Fibroblast of the aortic adventitia (primary cell): ENCODE measurements at places on chromosomes 11 and 22. TPM values are rescaled to one million over a fixed set of nuclear protein-coding genes. Genes with fewer than 3 reads are reported as not detected.

GRCh38 chr11:81744336-81745116 is 989.1 kb downstream of the FAM181B start:
- no peak for DNase-seq

Gene SBF2
- total RNA-seq: 47.1 and 65.3 TPM in 2 replicates

Gene FAT3
- 1.7 and 2.2 TPM in 2 replicates for total RNA-seq

GRCh38 chr11:63747011-63747410 is 21.6 kb downstream of the ZFTA start:
- no peak for DNase-seq

DNA sequence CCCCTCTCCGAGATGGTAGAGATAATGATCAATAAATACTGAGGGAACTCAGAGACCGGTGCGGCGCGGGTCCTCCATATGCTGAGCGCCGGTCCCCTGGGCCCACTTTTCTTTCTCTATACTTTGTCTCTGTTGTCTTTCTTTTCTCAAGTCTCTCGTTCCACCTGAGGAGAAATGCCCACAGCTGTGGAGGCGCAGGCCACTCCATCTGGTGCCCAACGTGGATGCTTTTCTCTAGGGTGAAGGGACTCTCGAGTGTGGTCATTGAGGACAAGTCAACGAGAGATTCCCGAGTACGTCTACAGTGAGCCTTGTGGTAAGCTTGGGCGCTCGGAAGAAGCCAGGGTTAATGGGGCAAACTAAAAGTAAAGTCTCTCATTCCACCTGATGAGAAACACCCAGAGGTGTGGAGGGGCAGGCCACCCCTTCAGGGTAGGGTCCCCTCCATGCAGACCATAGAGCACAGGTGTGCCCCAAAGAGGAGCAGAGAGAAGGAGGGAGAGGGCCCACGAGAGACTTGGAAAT is 43.2 kb downstream of the IGLL1 start:
- DNase-seq: no peak

DNA sequence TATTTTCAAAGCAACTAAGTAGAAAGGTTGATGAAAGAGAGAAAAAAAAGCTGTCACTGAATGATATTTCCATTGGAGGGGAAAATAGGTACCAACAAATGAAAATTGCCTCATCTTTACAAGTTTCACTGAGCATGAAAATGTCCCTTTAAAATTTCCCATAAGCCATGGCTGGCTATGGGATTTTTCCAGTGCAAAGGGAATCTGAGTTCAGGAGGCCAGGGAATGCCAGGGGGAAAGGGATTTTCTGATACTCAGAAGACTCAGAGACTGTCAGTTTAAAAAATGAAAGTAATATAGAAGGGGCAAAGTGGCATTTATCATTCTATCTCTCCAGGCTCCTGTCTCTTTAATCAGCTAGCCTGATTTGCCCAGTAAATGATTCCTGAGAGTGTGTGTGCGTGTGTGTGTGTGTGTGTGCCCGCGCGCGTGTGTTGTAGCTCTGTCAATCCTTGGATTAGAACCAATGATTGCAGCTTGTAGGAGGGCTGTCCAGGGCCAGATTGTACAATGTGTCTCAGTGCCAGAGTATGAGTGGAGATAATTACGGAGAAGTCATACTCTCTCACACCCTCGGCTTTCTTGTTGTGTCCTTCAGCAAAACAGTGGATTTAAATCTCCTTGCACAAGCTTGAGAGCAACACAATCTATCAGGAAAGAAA is at the start of gene NTM:
TSS of gene NTM (plus strand) at position 526 of the 662 bp plus-strand sequence.
- DNase-seq: peak; percentile 35

GRCh38 chr11:74493791-74494630 is 487 bp upstream of the LIPT2 start:
- peak; percentile 30 for DNase-seq

Gene DEFB108B
- total RNA-seq: not detected in 2 replicates

DNA sequence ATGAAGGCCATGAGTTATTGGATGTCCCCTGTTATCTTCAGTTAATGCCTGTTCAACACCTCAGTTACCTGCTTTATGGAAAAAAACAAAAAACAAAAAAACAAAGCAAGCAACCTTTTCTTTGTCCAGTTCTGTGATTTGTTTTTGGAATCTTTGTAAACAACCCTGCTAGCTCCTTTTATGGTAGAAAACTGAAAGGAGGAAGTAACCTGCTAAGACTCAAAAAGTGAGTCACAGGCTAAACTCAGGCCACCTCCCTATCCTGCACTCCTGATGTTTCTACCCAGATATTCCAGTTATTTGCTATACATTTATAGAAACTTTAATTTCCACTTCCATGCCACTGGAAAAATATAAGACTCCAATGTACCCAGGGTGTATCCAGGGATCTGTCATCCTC is 20.6 kb upstream of the TLCD5 start:
- peak; percentile 27 for DNase-seq

GRCh38 chr11:122746050-122746478 is 90.5 kb downstream of the UBASH3B start:
- DNase-seq: no peak

- no peak for DNase-seq
Observed at GRCh38 chr11:16610738-16611388, 127.6 kb upstream of the C11orf58 start.

Gene OR5P2
- not detected in 2 replicates for total RNA-seq

DNA sequence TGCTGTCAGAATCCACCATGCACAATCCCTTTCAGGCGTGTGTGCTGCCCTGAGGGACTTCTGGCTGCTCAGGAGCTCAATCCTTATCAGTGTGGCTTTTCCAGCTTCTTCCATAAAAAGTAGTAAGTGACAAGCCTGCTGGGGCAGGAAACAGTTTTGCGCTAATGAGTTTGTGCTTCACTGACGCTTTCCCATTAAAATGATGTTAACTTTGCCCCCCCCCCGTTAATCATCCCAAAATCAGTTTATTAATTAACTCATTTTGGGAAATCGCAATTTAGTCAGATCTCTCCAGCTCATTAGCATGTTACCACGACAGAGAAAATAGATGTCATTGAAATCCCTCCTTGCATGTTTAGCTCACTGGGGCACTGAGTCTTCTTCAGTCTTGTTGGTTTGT is 186.5 kb upstream of the TENM4 start:
- DNase-seq: no peak

DNA sequence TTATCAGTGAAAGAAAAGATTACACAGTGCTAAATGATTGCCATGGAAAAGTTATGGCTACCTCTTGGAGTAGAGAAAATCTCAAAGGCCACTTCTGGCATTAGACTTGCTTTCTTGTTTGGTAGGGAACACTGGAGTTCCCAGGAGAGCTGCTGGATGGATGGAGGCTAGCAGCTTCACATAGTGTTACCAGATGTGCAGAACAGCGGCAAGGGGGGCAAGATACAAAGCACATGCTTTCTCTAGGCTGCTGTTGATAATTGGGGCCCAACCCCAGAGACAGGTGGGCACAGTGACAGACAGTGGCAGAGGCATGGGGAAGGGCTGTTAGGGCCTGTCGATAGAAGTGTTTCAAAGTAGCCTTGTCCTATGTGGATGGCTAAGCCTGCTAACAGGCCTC is 94.9 kb downstream of the DBX1 start:
- no peak for DNase-seq

DNA sequence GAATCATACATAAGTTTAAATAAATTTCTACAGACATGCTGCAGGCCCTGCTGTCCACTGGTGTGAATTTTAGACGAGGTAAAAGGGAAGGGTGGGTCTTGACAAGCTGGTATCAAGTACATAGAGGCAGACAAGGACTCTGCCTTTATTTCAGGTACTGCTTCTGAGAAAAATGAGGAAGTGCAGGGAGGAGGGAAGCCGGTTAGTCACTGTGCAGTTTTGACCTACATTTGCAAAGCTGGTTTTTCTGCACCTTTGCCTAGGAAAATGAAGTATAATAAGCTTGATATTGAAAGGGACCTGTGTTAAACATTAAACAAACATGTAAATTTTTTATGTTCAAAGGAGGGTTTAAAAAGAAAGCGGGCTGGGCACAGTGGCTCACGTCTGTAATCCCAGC is 24.6 kb downstream of the TMEM45B start:
- no peak for DNase-seq

Gene LMNTD2
- 0.36 TPM in 1 of 2 replicates, not detected in the other for total RNA-seq

DNA sequence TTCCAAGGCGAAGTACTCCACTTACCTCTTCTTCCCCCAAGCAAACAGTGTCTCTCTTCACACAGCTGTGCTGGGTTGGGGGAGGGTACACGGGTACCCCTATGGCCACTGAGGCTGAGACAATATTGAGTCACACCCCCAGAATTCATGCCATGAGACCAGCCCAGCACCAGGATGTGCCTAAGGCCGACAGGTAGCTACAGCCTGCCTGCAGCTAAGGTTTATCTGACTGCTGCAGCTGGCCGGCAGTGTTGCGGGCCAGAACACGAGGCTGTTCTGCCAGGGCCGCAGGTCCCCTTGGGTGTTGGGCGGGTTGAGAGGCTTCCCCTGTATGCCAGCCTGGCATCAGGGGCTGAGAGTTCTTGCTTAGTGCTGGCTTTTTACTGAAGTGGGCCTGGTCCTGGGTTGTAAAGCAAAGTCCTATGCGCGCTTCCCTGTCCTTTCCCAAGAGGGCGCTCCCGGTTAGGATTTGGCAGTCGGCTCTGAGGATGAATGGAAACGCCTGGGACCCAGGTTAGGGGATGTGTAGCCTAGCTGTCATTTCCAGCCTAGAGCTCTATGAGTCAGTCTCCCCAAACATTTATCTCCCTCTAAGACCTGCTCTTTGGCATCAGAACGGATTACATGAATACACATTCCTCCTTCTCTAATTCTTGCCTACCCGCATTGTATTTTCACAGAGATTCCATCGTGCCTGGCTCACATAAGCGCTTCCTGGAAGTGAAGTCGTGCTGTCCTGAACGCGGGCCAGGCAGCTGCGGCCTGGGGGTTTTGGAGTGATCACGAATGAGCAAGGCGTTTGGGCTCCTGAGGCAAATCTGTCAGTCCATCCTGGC is 7.1 kb downstream of the USP18 start:
- DNase-seq: peak; percentile 85

DNA sequence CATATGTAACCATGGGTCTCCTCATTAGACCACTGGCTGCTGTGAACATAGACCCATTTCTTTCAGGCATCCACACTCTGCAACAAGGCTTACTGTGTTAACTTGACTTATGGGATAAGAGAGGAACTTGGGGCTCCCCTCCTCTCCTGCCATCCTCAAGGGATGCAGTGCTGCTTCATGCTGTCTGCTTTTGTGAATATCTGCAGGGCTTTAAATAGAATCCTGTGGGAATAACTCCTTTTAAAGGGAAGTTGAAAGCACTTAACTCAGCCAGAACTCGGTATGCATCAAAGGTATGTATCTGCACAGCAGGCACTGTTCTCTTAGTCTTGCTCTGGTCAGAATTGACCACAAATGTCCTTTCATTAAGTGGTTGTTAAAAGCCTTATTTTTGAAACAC is 222.5 kb upstream of the KIRREL3 start:
- DNase-seq: no peak

GRCh38 chr11:106917973-106918372 is 100.3 kb downstream of the GUCY1A2 start:
- peak; percentile 20 for DNase-seq

GRCh38 chr22:49972163-49973017 is 11.8 kb downstream of the PIM3 start:
- DNase-seq: no peak

DNA sequence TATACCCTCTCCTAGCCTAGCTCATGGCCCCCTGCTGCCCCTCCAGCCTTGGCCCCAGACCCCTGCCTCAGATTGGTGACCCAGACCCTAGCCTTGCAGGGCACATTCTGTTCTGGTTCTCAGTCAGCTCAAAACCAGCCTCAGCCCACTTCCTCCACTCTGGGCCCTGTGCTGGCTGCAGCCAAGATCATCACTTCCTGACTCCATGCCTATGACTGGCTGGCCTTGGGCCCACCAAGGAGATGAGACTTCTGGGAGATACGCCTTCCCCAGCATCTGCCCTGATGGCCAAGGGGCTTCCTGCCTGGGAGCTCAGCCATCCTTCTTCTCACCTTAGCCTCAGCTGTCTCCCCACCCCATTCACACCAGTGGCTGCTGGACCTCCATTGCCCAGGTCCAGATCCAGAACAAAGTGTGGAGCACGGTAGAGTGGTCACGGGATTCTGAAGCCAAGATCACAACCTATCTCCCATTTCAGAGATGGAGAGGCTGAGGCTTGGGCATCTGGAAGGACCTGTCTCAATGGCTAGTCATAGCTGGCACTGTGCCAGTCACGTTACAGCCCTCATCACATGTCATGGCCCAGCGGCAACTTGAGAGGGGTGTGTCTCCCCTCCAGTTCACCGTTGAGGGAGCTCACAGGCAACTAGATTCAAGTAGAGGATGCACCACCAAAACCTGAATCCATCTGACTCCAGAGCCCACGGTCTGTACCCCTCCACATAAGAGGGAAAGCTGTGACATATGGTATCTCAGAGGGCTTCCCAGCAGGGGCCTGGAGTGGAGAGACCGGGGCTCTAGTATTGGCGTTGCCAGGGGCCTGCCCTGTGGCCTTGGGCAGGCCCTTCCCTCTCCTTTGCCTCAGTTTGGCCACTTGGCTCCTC is 43.0 kb upstream of the KLHL35 start:
- DNase-seq: peak; percentile 61

Gene TRIM64C
- total RNA-seq: not detected in 2 replicates

Gene TRIM34
- 15.5 and 41.0 TPM in 2 replicates for total RNA-seq

Gene C22orf31
- not detected in 2 replicates for total RNA-seq

DNA sequence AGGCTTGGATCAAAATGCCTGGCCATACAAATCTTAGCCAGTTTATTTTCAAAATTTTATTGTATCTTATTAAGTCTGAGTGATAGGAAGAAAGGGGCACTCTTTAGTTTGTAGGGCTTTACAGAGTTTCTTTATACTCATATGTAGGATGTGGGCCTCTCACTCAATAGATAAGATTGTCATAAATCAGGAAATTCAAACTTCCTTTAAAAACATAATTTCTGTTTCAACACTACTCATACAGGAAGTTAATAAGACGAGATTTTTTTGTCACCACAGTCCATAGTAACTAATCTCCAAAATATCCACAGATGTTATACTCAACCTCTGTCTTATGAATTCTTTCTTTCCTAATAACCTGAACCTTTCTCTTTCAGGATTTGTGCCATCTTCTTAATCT is 13.3 kb upstream of the OR56B4 start:
- DNase-seq: no peak

Gene LYVE1
- total RNA-seq: not detected in 2 replicates

Gene CLMP
- 187 and 235 TPM in 2 replicates for total RNA-seq

DNA sequence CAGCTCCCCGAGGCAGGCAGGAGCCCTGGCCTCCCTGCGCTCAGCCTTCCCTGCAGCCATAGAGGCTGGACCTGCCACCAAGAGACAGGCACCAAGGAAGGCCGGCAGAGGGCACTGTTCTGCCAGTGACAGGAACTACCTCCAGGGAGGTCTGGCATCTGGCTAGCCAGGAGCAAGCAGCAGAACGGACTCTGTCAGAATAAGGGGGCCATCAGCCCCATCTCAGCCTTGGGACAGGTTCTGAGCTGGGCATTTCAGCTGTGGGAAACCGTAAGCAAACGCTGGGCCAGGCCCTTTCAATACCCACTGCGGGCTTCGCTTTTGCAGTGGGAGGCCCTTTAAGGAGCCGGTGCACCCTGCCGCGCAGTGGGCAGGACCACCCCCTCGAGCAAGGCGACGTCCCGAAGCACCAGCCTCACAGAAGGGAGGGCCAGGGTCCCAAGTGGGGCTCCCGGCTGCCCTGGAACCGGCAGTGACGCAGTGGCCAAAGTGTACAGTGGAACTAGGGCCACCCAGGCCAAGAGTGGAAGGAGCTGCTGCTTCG is 18.2 kb downstream of the IFT27 start:
- peak; percentile 68 for DNase-seq

Gene SAA4
- total RNA-seq: 0.27 TPM in 1 of 2 replicates, not detected in the other

Gene NRGN
- total RNA-seq: 0.27 and 0.33 TPM in 2 replicates
